ENCODE measurements at places on chromosomes 16 and 17.

GRCh38 chr16:87127061-87127765 is 190.0 kb downstream of the C16orf95 start:
- no peak for DNase-seq

- DNase-seq = no peak
Observed at GRCh38 chr17:4199818-4200402, 56.9 kb downstream of the CYB5D2 start.

DNA sequence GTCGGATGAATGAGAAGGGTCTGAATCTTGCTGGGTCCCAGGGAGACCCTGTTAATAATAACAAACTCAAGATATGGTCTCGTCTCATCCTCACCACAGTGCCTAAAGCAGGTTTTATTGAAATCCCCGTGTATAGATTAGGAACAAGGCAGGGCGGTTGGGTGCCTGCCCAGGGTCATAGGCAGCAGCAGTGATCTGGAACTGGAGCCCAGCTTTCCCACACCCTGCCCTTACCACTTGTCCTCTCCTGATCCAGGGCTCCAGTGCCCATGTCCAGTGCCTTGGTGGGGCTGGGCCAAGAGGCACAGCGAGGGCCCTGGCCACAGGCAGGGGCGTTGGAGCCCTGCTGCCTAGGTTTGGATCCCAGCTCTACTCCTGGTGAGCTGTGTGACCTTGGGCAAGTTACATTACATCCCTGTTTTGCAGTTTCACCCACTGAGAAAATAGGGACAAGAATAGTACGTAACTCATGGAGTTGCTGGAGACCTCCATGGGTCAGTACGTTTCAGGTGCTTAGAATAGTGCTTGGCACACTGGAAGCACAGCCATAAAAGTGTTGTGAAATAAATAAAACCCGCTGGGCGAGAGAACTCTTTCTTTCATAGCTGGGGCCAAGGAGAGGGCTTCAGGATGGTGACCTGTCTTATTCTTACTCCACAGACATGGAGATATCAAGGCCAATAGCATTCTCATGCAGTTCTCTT is 13.9 kb downstream of the SOCS3 start:
- no peak for DNase-seq

DNA sequence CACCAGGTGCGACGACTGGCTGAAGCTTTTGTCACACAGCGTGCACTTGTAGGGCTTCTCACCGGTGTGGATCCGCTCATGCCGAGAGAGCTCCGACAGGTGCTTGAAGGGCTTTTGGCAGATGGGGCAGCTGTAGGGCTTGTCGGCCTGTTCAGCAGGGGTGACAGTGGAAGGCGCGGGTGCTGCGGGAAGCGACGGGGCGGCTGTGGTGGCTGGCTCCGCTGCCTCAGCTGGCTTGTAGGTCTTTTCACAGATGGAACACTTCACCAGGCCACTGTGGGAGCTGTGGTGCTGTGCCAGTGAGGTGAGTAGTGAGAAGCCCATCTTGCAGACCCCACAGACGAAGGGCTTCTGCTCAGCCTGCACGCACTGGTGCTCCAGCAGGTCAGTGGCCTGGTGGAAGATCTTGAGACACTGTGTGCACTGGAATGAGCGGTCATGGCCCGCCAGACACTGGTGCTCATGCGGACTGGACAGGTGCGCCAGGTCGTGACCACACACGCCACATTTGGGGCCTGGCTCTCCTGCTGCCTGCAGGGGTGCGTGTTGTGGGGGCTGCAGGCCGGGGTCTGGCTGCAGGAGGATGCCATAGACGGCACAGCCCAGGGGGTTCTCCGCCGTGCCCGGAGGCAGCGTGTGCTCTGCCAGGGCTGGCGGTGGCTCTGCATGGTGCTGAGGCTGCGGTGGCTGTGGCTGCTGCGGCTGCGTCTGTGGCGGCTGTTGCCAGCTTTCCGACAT is 2.8 kb downstream of the ZNF319 start:
- DNase-seq = no peak

GRCh38 chr17:40411821-40412220 is 5.9 kb downstream of the TOP2A start:
- no peak for DNase-seq

GRCh38 chr16:49127103-49127502 is 154.5 kb downstream of the CBLN1 start:
- DNase-seq = no peak

GRCh38 chr16:1907226-1907860 is 10.9 kb downstream of the HS3ST6 start:
- DNase-seq = no peak

- DNase-seq = no peak
Observed at GRCh38 chr17:78883089-78883532, 19.9 kb downstream of the CEP295NL start.

DNA sequence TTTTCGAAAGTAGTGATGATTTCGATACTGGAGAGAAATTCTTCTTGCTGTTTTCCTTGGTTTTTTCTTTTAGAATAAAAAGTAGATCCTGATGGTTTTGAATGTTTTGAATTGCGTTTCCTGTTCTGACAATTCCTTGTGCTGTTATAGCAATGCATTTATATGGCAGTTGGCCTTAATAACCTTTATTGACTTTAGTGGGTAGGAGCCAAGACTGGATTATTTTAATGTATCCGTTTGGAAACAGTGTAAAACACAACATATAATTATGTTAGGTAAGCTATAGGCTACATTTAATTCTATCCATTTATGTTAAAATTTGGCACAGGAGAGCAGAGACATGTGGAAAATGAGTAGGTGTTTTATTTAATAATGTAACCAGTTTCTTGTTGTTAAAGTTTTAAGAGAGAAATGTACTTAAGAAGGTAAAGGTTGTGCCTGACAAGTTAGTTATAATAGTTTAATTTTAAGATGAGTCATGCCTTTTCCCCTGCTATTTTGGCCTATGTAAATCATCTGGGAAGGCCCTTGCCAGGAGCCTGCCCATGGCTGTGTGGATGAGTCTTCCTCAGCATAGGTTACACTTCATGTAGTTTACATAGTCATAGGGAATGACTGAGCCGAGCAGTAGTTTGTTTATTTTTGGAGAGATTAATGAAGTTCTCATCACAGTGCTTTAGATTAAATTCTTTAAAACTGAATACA is 189.9 kb downstream of the FTO start:
- no peak for DNase-seq

GRCh38 chr16:78353640-78354275 is 254.3 kb downstream of the WWOX start:
- no peak for DNase-seq

DNA sequence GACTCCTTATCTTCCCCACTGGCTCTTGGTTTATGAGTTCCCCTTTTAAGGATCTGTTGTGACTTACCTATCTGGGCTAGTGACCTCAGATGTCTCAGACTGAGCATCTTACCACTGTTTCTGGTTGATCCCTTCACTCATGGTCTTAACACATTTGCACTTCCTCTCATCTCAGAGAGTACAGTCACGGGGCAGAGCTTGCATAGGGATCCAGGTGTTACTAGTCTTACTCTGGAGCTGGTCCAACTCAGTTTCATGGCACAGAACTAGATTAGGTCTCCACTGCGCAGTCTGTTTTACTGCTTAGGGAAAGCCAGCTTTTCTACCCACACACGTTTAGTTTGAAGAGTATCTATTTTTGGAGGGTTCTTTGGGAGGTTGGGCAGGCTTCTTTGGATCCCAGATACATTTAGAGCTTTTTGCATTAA is 10.2 kb downstream of the GABARAPL2 start:
- DNase-seq = no peak

DNA sequence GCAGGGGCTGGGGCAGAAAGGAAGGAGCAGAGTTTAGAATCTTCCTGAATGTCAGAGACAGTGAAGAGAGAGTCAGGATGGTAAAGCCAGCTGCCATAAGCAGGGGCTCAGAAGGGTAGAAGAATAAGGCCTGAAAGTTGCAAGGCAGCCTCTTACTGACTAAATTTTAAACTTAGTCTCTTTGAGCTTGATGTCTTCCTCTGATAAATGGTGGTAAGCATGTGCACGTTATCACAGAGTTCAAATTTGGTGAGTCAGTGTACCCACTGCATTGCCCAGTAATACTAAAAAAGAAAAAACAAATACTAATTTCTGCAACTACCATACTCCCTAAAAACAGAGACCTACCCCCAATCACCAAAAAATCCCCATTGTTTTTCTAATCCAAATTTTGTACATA is 45.2 kb downstream of the SIAH1 start:
- no peak for DNase-seq

DNA sequence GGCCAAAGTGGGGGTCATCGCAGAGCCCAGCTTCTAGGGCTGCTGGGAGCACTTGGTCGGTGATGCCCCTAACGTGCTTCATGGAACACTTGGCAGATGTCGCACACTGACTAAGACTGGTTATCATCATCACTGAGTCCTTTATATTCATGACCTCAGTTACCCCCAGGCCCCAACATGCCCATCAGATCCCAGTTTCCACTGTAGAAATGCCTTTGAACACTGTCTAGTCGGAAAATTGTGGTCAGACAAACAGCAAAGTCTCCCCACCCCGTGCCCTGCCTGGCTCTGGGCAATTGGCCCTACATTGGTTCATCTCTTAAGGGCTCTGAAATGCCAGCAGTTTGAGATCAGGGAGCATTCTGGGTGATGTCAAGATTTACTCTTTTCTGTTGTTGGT is 51.3 kb downstream of the NKD1 start:
- DNase-seq = no peak

DNA sequence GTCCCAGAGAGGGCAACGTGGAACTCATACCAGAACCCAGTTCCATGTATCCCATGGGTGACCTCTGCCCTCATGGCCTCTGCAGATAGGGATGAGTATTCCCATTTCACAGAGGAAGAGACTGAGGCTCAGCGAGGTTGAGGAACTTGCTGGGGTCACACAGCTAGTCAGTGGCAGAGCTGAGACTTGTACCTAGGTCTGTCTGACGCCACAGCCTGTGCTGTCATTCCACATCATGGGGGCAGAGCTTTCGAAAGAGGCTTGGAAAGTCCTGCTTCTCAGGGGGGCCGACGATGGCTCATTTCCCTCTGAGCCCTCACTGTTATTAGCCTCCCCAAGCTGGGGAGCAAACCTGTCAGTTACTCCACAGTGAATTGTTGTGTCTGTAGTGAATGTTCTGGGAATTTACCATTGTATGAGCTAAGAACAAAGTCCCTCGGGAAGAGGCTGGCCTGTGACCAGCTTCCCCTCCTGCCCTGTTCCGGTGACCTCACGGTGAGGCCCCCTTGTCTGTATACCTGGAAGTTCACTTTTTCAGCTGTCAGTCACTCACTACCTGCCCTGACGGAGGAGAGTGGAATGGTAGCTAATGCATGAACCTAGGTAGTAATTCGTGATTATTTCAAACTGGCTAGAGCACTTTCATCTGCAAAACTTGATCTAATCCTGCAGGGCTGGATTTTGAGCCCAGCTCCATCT is 8.9 kb downstream of the METTL22 start:
- DNase-seq = no peak

DNA sequence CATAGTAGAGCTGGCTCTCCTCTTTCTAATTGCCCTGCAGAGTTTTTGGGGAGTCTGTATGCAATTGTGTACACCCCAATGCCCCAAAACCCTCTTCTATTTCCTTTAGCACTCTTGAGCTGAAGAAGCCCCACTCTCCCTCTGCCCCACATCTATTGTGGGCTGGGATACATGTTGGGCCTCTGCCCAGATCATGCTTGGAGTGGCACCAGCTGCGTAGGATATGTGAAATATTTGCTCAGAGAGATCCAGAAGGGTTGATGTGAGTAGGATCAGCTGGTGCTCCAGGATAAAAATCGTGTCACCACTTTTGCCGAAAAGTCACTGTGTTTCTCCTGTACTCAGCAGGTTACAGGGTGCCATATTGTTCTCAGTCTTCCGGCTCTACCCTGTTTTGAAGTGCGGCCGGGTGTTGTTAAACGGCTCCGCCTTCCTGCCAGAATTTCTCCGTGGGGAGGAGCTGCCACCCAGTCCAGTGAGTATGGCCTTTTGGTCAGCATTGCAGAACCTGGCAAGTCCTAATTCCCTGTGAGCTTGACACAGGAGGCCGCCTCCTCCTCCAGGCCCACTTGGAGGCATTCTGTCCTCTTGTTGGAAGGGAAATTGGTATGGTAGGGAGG is 664.5 kb downstream of the WWOX start:
- DNase-seq = no peak

DNA sequence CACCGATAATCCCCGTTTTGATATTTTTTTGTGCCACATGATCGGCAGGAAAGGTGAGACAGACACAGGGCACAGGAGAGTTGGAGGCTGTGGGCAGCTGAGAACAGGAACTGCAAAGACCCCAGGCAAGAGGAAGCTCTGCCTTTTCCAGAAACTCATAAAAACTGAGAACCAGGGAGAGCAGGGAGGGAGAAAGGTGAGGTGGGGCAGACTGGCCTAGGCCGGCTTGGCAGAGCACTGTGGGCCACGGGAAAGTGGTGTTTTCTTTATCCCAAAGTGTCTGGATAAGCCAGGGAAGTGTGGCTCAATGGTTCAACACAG is 11.8 kb upstream of the AXIN2 start:
- DNase-seq = no peak

- no peak for DNase-seq
Observed at GRCh38 chr16:88326611-88327485, 55.9 kb upstream of the ZNF469 start.

- no peak for DNase-seq
Observed at GRCh38 chr17:69950701-69951418, 124.2 kb upstream of the KCNJ16 start.

DNA sequence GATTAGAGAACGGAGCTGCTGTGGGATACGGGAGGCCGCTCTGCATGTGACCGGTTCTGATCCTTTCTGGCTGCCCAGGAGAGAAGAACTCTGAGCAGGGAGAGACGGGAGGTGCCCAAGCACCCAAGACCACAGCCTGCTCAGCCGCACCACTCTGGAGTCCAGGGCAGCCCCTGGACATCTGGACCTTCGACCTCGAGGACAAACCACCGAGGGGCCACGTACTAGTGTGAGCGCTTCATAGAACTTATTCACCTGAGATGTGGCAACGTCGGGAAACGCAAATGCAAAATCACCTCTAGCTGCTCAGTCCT is 5.9 kb downstream of the RNF166 start:
- DNase-seq = no peak

DNA sequence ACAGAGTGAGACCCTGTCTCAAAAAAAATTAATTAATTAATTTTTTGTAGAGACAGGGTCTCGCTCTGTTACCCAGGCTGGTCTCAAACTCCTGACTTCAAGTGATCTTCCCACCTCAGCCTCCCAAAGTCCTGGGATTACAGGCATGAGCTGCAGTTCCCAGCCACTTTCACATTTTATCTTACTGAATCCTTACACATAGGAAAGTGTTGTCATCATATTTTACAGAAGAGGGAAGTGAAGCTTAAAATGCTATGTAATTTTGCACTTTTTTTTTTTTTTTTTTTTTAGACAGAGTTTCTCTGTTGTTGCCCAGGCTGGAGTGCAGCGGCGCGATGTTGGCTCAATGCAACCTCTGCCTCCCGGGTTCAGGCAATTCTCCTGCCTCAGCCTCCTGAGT is 21.1 kb upstream of the ZNF629 start:
- no peak for DNase-seq

- no peak for DNase-seq
Observed at GRCh38 chr17:31497994-31498826, 106.7 kb downstream of the RAB11FIP4 start.

GRCh38 chr16:268141-269053 is 7.3 kb downstream of the RGS11 start:
- DNase-seq = no peak
